Activated B cell treated with CpG ODN at 0.5 μM for 24 hours (primary cell): ENCODE measurements at places on chromosomes 16 and 17.

- DNase-seq: no peak
These were observed 11.8 kb downstream of the PLCD3 start for GRCh38 chr17:45120558-45120957.

DNA sequence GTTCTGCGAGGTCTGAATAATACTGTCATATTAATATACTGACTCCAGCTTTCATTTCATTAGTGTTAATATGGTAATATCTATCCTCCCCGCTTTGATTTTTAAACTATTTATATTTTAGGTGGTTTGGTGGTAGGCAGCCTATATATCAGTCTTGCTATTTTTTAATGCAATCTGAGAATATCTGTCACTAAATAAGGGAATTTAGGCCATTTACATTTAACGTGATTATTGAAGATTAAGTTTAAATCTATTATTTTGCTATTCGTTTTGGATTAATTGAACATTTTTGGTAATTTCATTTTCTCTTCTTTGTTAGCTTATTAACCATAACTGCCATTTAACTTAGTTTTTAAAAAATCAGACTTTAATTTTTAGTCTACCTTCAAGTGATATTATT is 247.7 kb upstream of the PMFBP1 start:
- DNase-seq: no peak

GRCh38 chr16:70777973-70778406 is 23.0 kb downstream of the VAC14 start:
- DNase-seq: no peak

DNA sequence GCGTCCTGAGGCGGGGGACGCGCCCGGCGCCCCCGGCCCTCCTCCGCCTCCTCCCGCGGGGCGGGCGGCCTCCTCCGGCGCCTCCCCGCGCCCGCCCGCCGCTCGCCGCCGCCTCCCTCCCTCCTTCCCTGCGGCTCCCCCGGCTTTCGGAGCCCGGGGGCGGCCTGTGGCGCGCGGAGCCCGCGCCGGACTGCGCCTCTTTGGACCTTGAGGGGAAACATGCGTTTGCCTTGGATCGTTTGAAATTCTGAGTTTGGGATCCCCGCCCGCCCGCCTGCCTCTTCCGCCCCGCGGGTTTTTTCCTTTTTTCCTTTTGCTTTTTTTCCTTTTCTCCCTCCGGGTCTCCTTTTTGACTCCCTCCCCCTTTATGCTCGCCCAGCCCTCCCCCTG is 390 bp downstream of the ZNRF1 start:
- peak; percentile 45 for DNase-seq

GRCh38 chr16:8721336-8722024 is 47.1 kb downstream of the ABAT start:
- DNase-seq: no peak

DNA sequence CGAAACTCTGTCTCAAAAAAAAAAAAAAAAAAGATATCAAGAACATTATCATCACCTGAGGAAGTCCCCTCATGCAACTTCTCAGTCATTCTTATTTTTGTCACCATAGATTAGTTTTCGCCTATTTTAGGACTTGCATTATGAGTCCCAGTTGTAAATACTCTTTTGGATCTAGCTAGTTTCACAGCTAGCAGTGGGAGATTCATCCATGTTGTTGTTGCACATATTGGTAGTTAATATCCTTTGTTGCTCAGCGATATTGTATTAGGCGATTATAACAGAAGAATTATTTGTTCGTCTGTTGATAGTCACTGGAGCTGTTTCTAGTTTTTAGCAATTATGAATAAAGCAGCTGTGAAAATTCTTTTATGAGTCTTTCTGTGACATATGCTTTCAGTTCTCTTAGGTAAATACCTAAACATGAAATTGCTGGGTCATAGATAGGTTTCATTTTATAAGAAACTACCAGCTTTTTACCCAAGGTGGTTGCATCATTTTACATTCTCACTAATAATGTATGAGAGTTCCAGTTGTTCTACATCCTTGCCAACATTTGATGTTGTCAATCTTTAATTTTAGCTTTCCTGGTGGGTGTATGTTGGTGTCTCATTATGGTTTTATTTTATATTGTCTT is 40.7 kb upstream of the MAP3K14 start:
- DNase-seq: no peak

DNA sequence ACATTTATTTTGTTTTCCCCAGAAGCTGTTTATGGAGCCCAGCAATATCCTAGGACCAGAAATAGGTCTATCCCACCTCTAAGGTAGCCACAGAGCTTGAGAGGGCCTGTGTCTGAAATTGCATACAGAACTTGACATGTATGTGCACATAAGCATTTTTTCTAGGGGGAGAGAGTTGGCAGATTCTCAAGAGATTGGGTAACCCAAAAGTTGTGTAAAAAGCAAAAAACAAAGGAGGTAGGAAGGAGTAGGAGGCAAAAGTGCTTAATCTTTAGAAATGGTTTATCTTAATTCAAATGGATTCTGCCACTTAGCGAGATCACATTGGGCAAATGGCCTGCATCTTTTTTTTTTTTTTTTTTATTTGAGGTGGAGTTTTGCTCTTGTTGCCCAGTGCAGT is 3.5 kb downstream of the PLK1 start:
- no peak for DNase-seq

GRCh38 chr17:78475211-78475610 is 96.8 kb downstream of the PGS1 start:
- DNase-seq: no peak

- DNase-seq: no peak
These were observed 2.0 kb upstream of the TOP2A start for GRCh38 chr17:40419559-40420331.

DNA sequence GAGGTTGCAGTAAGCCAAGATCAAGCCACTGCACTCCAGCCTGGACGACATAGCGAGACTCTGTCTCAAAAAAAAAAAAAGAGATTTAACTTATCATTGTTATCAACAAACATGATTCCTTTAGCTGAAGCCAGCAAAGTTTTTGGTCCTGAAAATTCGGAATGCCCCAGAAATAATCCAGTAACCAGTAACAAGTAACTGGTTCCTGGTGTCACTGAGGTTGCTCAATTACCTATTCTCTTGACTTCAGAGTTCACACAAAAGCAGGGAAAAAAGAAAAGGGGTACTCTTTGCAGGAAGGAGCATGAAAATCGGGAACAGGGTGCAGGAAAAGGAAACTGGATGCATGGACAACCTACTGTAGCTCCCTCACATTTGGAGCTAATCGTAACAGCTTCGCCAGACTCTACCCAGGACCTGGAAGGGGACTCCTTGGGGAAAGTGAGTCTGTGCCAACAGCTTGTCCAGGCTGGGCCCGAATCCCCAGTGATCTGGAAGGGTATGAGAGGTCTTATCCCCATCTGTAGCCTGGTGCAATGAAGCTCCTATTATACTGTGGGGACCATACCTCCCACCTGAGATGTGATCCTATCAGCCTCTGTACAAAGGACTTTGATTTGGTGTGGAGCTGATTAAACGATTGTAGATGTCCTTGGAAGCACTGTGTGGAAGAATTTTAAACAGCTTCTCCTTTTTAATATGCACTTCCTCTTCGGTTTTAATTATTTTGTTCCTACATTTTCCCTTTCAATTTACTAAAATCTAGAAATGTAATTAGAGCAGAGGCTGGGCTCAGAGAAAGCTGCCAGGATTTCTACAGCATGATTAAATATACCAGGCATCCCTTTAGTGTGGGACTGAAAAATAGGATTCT is 3.4 kb upstream of the SPOP start:
- no peak for DNase-seq

GRCh38 chr17:82092628-82092994 is 5.4 kb downstream of the FASN start:
- no peak for DNase-seq

DNA sequence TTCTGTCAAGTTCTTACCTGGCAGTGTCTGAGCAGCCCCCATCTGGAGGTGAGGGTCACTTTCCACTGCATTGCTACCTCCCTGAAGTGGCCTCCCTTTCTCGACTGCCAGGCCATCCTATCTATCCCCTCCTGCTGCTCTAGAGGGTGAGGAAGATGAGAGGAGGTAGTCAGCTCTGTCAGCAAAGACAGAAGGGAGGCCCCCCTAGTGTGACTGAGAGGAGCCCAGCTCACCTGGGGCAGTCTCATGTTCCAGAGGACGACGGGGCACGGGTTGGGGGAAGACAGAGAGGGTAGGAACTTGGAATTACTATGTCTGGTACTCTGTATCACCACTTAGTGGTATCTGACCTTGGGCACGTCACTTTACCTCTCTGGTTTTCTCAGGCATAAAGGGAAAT is 22.0 kb downstream of the MYO19 start:
- DNase-seq: no peak

DNA sequence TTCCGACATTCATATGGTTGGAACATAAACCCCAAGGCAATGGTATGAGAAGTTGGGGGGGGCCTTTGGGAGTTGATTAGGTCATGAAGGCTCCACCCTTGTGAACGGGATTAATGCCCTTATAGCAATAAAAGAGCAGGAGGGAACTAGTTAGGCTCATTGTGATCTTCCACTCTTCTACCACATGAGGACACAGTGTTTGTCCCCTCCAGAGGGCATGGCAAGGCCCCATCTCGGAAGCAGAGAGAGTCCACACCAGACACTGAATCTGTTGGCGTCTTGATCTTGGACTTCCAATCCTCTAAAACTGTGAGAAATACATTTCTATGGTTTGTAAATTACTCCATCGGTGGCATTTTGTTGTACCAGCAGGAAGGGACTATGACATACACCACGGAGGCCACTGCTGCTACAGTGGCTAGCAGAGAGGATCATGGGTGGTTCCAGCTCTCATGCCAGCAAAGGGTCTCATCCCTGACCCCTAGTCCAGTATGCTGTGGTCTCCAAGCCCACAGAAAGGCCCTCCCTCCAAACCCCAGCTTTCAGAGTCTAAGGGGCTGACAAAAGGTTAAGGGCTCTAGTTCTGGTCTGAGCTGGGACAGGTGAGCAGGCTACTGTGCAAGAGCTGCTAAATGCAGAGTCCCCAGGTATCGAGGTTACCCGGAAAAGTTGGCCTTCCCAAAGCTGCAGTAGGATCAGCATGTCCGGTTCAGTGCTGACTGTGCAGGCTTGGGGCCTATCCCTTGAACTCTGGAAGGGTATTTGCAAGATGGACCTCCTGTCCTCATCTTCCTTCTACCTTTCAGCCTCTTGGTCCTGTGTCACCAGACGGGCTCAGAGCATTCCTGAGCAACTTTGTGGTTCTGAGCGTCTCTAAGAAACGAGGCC is 12.2 kb downstream of the CCR7 start:
- DNase-seq: peak; percentile 25

DNA sequence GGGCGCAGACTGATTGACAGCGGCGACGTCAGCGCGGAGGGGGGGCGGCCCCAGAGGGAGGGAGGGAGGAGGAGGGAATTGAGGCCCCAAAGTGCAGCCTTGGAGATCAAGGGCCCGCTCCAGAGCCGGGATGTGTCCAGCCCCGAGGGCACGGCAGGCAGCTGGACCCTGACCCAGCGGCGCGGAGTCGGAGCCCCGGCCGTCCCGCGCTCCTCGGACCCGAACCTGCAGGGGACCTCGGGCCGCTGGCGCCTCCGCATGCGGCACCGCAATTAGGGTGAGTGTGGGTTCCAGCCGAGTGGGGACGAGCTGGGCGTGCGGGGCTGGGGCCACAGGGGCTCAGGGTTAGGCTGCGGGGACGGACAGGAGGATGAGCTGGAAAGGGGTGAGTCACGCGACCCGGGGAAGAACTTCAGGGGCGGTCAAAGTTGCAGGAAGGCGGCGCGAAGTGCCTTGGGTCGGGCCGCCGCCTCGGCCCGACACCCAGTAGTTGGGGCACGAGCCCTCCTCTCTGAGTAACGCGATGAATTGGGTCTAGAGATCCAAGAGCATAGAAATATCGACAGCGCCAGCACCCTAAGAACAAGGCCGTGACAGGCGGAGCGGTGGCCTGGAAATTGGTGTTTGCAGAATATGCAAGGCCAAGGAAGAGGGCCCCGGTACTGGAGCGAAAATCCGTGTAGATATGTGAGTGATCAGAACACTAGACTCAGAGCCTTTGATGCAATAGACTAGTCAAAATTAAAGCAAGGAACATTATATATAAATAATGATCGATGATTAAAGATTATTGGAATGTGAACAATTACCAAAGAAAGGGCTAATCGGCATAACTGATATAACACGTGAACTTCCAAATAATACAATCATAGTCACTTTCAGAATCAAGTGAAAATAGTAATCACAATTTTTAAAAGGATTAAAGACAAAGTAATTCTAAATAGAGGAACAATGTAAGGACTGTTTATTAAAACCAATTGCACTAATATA is at the start of gene TBX4:
Gene TBX4 (plus strand): TSS at position 122 of the 990 bp plus-strand sequence. CDS start 4,069 bp downstream, outside the sequence.
- no peak for DNase-seq

DNA sequence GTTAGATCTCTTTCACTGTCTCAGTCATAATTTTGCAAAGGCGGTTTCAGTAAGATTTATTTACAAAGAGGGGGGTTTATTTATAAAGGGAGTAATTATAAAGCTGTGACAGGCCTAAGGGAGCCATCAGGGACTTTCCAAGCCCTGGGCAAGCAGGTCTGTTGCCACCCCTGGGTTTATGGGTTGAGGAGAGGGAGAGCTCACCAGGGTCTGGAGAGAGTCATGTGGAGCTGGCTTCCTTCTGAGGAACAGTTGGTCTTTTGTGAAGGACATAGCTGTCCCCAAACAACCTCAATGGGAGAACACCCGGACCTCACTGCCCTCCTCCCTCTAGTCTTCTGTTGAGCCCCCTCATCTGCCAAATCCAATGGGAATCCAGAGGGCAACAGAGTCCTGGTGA is 9.8 kb downstream of the ITGAM start:
- DNase-seq: no peak
